ENCODE measurements at places on chromosomes 3 and 15. TPM values are rescaled to one million over a fixed set of nuclear protein-coding genes. Genes with fewer than 3 reads are reported as not detected.

GRCh38 chr3:132255041-132255745, 62.0 kb upstream of the ACP3 start:
- ATAC-seq, result peak; percentile 81

GRCh38 chr3:72161881-72162595, 377.1 kb upstream of the PROK2 start:
- peak; percentile 93 for ATAC-seq

DNA sequence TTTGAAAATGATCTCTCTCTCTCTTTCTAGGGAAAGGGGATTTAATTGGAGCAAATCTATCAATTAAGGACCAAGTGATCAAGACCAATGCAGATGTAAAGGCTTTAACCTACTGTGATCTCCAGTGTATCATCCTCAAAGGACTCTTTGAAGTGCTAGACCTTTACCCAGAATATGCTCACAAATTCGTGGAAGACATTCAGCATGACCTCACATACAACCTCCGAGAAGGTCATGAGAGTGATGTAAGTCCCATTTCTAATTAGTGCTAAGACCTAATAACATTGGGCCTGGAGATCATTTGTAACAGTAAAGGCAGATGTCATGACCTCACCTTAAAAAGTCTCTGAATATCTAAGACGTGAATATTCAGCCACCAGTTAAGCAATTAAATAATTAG, 308.4 kb downstream of the KCNH8 start:
- ATAC-seq, result no peak

DNA sequence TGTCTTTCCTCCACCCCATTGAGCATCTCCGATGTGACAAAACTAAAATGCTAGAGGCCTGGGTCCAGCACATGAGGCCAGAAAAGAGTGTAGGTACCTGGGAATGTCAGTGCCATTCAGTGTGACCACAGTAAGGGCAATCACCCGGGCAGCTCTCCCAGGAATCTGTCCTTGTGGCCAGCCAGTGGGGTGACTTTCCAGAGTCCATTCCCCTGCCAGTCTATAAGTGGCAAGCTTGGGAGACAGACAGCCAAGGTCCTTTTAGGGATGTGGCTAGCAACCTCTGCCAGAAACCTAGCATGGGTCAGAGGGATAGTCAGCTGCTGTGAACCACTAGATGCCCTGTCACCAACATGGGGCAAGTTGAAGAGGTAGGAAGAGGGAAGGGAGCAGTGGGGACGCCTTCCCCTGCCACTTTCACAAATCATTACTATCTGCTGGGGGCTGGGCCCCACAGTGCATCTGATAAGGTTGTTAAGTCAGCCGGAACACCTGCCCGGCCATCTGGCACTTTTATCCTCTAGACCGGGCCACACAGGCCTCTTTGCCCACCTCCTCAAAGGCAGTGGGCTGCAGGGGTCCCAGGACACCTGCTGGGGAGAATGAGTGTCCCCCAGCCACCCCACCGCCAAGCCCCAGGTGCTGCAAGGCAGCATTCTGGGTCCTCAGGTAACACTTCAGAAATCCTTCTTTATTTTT, 24.8 kb upstream of the DET1 start:
- ATAC-seq, result no peak

SOX2 gene
- 16.0 TPM for total RNA-seq

- no peak for ATAC-seq
Measured at GRCh38 chr15:49273734-49274318, 103.8 kb downstream of the GALK2 start.

- ATAC-seq, result no peak
Measured at GRCh38 chr3:3110299-3110630, at the start of gene IL5RA. Gene IL5RA (minus strand): TSS chr3:3110374. CDS start chr3:3104984, 5,390 bp downstream.

DNA sequence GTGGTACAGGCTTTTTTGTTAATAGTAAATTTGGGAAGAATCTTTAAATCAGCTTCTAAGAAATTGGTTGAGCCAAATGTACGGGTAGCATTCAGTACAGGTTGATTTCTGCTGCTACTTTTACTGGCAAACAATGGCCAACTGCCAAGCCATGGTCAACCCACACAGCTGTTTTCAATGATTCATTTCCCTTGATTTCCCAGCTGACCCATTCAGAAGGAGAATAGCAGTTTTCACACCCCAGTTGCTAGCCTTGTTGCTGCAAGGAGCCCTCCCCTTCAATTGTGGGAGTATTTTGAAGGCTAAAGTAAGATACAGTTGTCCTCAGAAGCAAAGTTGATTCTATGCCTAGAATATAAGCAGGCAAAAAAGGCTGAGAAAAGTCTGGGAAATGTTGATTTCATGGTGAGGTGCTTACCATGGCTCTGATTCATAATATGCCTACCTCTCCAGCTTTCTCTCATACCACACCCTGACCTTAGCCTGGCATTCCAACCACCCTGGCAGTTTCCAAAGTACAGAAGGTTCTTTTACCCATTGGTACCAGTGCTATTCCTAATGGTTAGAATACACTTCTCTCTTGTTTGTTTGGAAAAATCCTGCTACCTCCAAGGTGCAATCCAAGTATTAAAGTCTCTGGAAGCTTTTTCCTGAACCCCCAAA, 320.3 kb upstream of the TGFBR2 start:
- peak; percentile 58 for ATAC-seq

- no peak for ATAC-seq
Measured at GRCh38 chr3:34872406-34872805, 766.9 kb upstream of the ARPP21 start.

DNA sequence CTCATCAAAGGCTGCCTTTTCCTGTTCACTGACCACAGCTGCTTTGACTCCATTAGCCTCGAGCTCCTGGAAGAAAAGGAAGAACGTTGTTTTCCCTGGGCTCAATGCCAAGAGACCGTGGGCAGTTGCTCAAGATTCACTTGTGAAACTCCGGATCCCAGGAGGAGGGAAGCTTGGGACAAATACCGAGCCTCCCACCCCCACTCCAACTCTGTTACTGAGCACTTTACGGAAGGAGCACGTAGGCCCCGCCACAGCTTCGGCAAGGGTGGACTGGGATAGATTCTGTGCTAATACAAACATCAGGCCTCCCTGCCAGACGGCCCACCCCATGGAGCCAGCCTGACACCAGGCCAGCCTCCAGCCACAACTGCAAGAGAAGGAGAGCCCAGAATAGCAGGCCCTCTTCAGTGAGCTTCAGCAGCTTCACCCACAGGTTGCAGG, 10.8 kb upstream of the FANCD2 start:
- no peak for ATAC-seq

DNA sequence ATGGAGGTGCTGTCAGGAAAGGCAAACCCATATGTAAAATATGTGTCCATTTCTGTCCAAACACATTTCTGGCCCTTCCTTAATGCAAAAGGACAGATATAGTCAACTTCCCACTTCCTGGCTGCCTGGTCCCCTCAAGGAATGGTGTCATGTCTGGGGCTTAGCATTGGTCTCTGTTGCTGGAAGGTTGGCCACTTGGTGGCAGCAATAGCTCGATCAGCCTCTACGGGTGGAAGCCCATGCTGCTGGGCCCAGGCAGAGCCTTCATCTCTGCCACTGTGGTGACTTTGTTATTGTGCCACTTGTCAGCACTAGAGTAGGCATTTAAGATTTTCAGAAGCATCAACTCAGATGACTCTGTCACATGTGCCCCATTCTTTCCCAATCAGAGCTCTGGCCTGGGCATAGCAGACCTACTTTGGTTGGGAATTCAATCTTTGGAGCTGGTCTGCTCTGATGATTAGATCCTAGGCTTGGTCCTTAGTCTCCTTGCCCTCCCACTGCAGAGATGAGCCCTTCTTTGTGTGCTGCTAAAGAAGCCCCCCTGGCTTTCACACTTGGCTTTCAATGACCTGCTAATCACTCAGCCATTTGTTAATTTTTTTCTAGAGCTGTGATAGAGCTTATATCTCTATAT, 51.0 kb upstream of the SPSB4 start:
- ATAC-seq, result peak; percentile 76

GATM gene
- total RNA-seq, result 11.3 TPM

DNA sequence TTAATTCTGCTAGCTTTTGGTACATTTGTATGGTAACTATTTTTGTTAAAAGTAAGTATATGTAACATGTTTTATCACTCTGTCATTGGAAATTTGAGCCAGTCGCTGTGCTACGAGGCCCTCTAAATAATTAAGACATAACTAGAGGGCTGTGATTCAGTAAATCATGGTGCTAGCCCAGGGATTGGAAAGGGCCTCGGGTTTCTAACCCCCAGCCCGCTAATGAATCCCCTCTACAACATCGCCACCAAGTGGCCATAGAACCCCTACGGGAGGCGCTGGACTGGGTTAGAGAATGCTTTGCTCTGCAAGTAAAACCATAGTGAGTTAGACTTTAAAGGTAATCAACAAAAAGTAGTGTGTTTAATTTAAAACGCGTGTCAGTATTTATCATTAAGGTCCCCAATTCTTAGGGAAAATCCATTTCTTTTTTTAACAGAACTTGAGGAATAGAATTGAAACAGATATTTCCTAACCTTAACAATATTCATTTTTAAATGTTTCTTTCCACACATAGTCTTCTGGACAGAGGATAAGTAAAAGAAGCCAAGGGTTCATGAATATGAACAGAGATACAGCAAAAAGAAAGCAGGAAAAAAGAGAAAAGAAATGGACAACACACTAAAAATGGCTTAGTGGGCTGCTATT, 744.7 kb downstream of the EPHA3 start:
- ATAC-seq, result no peak

GRCh38 chr3:142876417-142876816, 12.5 kb downstream of the PCOLCE2 start:
- peak; percentile 33 for ATAC-seq

- peak; percentile 77 for ATAC-seq
Measured at GRCh38 chr3:72031581-72031980, 246.6 kb upstream of the PROK2 start.

GPR62 gene
- total RNA-seq, result not detected

DNA sequence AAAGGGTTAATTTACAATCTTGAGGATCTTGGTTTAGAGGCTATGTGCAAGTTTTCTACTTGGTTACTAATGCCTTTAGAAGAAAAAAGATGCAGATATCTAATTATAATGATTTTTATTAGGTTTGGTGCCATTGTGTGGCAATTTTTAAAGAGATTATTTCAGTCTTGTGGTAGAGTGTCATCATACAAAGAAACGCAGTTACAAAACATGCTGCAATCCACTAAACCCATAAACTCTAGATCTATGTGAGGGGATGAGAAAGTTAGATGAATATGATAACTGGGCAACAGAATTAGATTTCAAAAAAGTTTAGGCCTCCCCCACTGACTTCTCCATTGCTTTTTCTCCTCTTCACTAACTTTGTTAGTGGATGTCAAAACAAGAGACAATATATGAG, 106.0 kb downstream of the ARPP21 start:
- ATAC-seq, result no peak

FGD5 gene
- 2.5 TPM for total RNA-seq

GRCh38 chr3:170258105-170258487, 35.9 kb downstream of the PRKCI start:
- ATAC-seq, result peak; percentile 44

GRCh38 chr3:193095366-193095765, 145.7 kb upstream of the PLAAT1 start:
- no peak for ATAC-seq

DNA sequence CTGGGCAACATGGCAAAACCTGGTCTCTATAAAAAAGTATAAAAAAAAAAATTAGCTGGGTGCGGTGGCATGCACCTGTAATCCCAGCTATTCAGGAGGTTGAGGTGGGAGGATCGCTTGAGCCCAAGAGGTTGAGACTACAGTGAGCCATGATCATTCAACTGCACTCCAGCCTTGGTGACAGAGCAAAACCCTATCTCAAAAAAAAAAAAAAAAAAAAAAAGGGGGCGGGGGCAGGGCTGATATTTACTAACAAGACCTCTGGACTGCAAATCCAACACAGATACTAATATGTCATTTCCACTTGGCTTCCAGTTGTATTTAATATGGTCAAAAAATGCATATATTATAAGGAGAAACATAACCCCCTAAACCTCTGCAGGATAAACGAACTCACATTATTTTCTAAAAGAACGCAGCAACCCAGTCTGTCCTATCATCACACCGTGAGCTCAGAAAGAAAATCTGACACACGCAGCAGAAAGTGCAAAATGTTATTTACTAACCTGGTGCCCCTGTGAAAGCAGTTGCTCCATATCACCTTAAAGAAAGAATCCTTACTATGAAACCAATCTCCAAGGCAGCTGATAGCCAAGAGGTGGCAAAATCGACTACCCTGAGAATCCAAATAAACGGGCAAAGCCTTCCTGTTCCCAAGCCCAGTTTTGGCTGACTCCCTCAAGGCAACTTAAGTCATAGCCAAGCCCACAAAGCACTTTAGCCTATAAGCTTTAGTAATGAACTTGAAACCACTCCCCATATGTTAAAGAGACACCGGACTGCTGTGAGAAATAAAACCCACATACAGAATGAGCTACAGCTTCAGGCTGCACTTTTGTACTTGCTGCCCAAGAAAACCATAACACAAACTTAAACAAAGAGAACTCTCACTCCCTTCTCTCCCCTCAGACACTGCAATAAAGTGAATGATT, 39.3 kb downstream of the PLD1 start:
- peak; percentile 94 for ATAC-seq

DNA sequence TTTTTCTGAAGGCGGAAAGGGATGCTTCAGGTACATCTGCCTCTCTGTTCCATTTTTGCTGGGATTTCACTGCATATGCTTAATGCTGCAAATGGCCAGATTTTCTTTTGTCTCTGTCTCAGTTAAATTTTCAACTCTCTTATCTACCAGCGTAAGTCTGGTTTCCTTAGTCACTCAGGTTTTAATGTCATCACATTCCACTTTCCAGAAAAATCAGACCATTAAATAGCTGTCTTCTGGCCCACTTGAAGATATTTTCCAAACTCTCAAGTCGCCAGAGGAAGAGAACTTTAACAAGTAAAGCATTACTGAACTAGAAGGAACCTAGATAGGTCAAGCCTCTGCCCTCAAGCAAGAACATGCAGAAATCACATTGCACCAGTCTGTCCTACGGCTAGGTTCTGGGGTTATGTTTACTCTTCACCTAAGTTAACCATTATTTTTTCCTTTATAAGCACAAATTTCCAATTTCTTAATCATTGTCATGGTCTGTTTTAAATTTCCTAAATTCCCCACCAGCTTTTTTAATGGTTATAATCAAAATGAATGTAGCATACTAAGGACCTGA, 26.5 kb downstream of the AVEN start:
- no peak for ATAC-seq

MYLK gene
- total RNA-seq, result 16.6 TPM

DNA sequence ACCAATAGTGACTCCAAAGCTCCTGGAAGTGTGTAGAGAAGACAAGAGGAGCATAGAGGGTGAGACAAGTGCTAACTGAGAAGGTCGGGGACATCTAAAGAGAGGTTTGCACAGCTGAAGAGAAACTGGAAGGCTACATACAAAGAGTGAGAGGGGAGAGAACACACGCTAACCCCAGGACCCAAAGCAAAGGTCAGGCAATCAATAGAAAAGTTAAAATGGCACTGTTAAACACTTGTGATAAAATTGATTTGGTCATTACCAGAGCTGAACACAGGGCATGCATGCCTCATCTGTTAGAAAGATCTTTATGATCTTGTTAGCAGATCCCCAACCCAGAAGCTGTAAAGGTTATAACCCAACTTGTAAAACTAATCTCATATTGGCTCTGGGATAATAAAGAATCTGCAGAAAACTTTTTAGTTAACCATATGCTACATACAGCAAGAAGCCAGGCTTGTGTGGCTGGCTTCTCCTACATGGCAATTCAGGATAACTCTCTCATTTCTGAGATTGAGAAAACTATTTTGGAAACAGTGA, 212.6 kb upstream of the ICE2 start:
- ATAC-seq, result no peak

- ATAC-seq, result no peak
Measured at GRCh38 chr3:69142090-69142489, 19.7 kb upstream of the LMOD3 start.

DCP1A gene
- 11.3 TPM for total RNA-seq

- peak; percentile 54 for ATAC-seq
Measured at GRCh38 chr3:53261712-53262111, 5.9 kb upstream of the TKT start.
